Keratinocyte (primary cell): ENCODE measurements at places on chromosomes 16 and 17. TPM values are rescaled to one million over a fixed set of nuclear protein-coding genes. Genes with fewer than 3 reads are reported as not detected.
A peak's percentile ranks its signal among the peaks of the same experiment; 100 is the strongest.

GRCh38 chr16:19499006-19499405 lies 22.9 kb downstream of the GDE1 start:
- H3K4me1 ChIP-seq: peaks cover 6% of the 10 kb centered on the region
- peaks cover 13% of the 10 kb centered on the region for H3K36me3 ChIP-seq
- no peak overlapping the region for H3K27ac ChIP-seq
- H3K27me3 ChIP-seq: no peaks in the 10 kb centered on the region
- DNase-seq: no peak
- H3K4me3 ChIP-seq: no peak overlapping the region

GRCh38 chr17:79555543-79555942 lies 55.3 kb downstream of the RBFOX3 start:
- H3K27me3 ChIP-seq: no peaks in the 10 kb centered on the region
- no peaks in the 10 kb centered on the region for H3K36me3 ChIP-seq
- H3K4me1 ChIP-seq: no peaks in the 10 kb centered on the region
- H3K27ac ChIP-seq: no peak overlapping the region
- no peak overlapping the region for H3K4me3 ChIP-seq
- DNase-seq: no peak

Gene NAGLU
- 6.9 to 13.1 TPM (median 10.8 TPM) in 3 replicates for polyA plus RNA-seq

GRCh38 chr17:51461578-51462004 lies 201.2 kb downstream of the UTP18 start:
- H3K27ac ChIP-seq: no peak overlapping the region
- peak; percentile 11 for DNase-seq
- no peaks in the 10 kb centered on the region for H3K4me1 ChIP-seq
- H3K36me3 ChIP-seq: no peaks in the 10 kb centered on the region

Gene IQCK
- 7.1 to 9.7 TPM (median 9.6 TPM) in 3 replicates for polyA plus RNA-seq

Gene DPEP3
- 0.04 TPM in 1 of 3 replicates, not detected in the others for polyA plus RNA-seq

Gene AURKB
- 1.4 to 28.2 TPM (median 12.6 TPM) in 3 replicates for polyA plus RNA-seq

Gene ABCC11
- polyA plus RNA-seq: 0.18 to 0.68 TPM (median 0.33 TPM) in 3 replicates

Gene CFAP119
- 2.2 to 3.0 TPM (median 2.3 TPM) in 3 replicates for polyA plus RNA-seq

- no peak for DNase-seq
- H3K36me3 ChIP-seq: no peaks in the 10 kb centered on the region
- no peak overlapping the region for H3K27ac ChIP-seq
- no peaks in the 10 kb centered on the region for H3K4me1 ChIP-seq
Measured at GRCh38 chr17:56269556-56270389, 116.5 kb downstream of the ANKFN1 start.

Gene MLX
- polyA plus RNA-seq: 39.2 to 45.1 TPM (median 39.5 TPM) in 3 replicates

Gene OR4D2
- polyA plus RNA-seq: not detected in 3 replicates

GRCh38 chr16:21263640-21264570 lies 14.2 kb downstream of the CRYM start:
- H3K4me3 ChIP-seq: no peak overlapping the region
- H3K27ac ChIP-seq: no peak overlapping the region
- H3K4me1 ChIP-seq: no peaks in the 10 kb centered on the region
- no peak for DNase-seq

Gene LRRC75A
- not detected in 3 replicates for polyA plus RNA-seq

Gene ITGAX
- polyA plus RNA-seq: 0.03 to 0.11 TPM (median 0.04 TPM) in 3 replicates

Gene FBXO39
- 1.9 to 3.3 TPM (median 2.5 TPM) in 3 replicates for polyA plus RNA-seq

Gene CFDP1
- 22.3 to 42.1 TPM (median 32.8 TPM) in 3 replicates for polyA plus RNA-seq

GRCh38 chr17:67578142-67578457 lies 139.6 kb upstream of the NOL11 start:
- DNase-seq: no peak
- H3K4me3 ChIP-seq: no peak overlapping the region
